ENCODE measurements at places on chromosomes 6 and 20.

DNA sequence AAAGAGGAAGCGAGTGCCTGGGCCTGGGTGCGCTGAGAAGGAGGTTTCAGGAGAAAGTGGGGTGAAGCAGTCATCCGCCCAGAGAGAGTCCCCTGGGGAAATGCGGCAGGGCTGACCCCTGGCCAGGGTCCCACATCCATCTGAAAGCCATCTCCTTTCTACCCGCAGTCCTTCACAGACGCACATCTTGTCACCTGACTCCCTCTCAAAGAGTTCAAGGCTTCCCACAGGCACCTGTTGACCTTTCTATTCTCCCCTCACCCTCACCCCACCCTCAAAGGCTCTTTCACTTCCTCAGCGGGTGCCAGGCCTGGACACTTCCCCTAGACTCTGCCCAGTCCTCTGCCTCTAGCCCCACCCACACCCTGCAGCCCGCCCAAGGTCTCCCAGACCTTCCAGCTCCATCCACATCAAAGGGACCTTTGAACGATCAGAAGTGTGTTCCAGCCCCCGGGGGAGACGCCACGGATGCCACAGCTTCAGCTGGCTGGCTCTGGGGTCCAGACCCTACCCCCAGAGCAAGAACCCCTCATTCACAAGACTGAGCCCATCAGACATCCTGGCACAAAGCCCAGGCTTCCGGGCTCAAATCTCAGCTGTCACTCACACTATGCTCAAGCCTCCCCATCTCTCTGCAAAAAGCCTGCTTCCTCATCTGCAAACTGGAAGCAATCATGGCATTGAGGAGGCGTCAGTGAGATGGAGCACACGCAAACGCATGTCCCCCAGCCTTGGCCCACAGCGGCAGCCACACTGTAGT, 2.1 kb downstream of the CTSZ start:
- peak; percentile 92 for DNase-seq

DNA sequence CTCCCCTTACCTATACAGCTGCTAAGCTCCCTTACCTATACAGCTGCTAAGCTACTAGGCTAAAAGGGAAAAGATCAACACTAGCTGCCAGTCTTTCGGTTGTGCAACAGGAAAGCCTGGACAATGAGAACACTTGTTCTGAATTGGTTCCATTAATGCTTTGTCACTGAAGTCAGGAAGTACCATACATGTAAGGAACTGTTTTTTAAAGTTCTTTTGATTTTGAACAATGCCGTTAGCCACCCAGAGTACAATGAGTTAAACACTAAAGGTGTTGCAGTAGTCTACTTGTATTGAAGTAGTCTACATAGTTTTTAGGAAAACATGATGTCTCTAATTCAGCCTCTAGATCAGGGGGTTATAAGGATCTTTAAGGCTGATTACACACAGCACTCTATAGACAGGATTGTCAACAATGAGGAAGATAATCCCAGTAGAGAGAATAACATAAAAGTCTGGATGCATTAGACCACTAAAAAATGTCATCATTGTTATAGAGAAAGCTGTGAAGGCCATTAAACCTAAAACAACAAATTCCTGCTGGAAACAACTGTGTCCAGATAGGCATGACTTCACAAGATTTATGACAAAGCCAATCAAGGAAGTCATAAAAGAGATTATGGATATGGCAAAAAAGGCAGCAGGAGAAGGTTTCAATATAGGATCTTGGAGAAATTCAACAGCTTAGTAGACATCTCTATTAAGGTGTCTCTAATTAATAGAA, 306.3 kb downstream of the PHF3 start:
- no peak for DNase-seq

DNA sequence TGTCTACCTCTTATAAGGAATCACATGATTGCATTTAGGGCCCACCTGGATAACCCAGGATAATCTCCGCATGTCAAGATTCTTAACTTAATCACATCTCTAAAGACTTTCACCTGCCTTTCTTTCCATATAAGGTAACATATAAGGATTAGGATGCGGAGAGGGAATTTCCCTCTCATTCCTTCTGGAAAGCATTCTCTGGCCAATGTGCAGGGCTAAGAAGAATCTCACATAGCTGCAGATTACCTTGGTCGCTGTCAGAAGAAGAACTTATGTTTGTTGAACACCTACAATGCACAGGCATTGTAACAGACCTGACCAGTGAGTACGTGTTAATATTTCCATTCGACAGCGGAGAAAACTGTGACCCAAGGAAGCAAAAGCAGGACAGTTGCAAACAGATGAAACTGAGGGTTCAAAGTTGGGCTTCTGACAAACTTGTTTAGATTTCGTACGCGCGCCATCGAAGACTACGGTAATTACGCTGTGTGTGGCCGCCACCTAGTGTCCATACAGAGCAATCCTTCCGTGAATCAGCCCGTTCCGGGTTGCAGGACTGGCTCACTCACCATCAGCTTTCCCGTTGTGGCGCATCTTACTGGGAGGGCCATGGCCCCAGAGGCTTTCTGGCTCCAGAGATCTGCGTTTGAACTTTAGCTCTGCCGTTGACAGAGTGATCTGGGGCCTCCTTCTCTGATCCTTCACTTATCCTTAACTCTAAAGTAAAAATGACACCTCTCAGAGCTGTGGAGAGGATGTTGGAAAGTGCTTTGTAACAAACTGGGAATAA, 9.5 kb downstream of the C20orf202 start:
- peak; percentile 86 for DNase-seq

DNA sequence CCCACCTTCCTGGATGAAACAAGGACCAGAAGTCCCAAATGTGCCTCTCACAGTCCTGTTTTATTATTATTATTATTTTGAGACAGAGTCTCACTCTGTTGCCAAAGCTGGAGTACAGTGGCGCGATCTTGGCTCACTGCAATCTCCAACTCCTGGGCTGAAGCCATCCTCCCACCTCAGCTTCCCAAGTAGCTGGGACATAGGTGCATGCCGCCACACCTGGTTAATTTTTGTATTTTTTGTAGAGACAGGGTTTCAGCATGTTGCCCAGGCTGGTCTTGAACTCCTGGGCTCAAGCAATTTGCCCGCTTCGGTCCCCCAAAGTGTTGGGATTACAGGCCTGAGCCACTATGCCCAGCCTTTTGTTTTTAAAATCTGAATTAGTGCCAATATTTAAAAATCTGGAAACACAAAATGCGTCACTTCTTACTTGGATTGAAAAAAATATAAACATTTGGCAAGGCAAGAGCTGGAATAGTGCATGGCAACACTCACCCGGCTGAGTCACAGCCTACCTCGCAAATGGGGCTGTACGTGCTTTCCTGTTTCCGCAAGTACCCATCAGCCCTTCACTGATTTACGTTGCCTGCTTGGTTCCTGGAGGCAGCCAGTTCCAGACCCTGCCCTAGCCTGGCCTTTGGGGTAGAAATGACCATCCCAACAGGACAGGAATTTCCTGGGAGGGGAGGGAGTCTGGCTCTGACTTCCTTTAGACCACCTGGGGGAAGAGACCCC, 6.3 kb downstream of the SDCBP2 start:
- DNase-seq, result peak; percentile 85

DNA sequence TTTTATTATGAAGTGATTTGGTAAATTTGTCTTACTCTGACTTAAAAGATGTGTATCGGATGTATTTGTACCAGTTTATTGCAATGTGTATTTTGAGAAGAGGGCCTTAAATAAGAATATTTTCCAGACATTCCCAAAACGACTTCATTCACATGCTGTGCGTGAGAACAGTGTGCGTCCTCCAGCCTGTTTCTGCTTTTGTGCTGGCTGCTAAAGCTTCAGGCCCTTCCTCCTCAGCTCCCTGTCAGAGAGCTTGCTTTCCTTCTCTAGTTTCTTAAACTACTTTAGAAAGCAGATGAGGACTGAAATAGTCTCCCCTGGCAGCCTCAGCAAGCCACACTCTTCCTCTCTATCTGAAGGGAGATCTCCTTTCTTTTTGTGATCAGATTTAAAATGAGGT, 157.8 kb downstream of the SAMD5 start:
- no peak for DNase-seq

GRCh38 chr6:28124350-28124970, at the start of gene ZSCAN16:
Gene ZSCAN16, plus strand, starts transcription at chr6:28124609. Its CDS starts 835 bp downstream, at chr6:28125444.
- peak; percentile 94 for DNase-seq

DNA sequence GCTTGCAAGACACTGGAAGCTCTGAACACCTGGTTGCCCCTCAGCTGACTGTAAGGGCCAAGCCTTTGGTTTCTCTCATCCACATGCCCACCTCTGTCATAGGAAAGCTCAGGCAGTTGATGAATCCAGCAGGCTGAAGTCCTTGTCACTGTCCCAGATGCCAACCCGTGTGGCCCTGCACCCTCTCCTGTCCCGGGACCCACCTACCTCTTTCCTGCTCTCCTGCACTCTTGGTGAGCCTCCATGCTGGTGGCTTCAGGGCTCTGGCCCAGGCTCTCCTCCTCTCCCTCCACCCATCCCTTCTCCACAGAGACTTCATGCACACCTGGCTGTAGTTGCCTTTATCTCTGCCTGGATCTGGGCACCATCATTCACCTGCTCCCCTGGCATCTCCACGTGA, 4.0 kb upstream of the GID8 start:
- no peak for DNase-seq
